ENCODE measurements at places on chromosomes 5 and 9. TPM values are rescaled to one million over a fixed set of nuclear protein-coding genes. Genes with fewer than 3 reads are reported as not detected.

GRCh38 chr9:99024959-99025358 lies 80.0 kb upstream of the TGFBR1 start:
- DNase-seq, result no peak

The TLX3 gene
- not detected for total RNA-seq

DNA sequence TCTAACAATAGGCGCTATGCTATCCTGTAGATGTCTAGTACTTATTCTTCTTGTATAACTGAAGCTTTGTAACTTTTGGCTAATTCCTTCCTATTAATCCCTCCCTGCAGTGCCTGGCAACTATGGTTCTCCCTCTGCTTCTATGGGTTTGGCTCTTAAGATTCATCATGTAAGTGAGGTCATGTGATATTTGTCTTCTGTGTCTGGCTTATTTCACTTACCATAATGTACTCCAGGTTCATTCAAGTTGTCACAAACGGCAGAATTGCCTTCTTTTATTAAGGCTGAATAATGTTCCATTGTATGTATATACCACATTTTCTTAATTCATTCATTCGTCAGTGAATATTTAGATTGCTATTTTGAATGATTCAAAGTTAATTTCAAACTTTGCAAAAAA lies 149.9 kb upstream of the GAS1 start:
- DNase-seq, result no peak

DNA sequence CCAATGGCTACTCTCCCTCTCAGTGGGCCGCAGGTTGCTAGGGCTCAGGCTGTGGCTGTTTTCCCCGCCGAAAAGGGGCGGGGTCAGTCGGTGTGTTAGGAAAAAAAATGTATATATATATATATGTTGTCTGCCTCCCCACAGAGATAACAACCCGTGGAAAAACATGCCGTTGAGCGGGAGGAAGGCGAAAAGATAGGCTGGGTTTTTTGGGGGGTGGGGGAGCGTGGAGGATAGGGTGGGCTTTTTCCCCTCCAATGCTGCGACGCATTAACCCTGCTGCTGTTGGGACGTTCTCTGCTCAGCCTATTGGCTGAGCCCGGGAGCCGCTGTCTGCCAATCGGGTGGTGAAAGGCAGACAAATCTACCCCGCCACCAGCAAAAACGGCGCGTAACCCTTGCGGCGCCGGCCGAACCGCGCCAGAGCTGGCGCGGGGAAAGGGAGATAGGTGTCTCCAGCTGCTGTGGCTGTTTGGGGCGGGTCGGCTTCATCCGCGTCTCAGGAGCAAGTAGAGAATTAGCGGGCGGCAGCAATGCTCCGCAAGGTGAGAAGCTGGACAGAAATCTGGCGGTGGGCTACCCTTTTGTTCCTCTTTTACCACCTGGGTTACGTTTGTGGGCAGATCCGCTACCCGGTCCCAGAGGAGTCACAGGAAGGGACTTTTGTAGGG lies at the start of gene PCDHGC4:
Gene PCDHGC4 (plus strand): TSS at position 390 of the 671 bp plus-strand sequence. CDS start 144 bp downstream, at position 534.
- no peak for DNase-seq

GRCh38 chr9:26157411-26157810 lies 479.2 kb upstream of the TUSC1 start:
- no peak for DNase-seq

DNA sequence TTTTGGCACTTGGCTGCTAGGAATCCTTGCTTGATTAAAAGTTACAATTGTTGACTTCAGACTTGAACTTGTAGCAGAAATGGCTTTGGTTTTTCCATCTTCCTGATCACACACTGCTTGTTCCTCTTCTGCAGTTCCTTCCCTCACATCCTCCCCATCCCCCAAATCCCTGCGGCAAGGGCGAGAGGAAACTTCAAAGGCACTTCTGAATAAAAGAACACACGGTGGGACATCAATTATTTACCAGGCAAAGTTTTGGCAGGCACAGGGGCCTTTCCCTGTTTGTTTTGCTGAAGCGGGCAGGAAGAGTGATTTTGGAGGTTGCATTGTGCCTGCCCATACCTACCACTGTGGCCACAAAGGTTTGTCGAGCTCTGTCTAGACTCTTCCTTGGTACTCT lies 260.9 kb downstream of the KIF4B start:
- DNase-seq, result no peak

The IL11RA gene
- total RNA-seq, result 31.3 TPM

DNA sequence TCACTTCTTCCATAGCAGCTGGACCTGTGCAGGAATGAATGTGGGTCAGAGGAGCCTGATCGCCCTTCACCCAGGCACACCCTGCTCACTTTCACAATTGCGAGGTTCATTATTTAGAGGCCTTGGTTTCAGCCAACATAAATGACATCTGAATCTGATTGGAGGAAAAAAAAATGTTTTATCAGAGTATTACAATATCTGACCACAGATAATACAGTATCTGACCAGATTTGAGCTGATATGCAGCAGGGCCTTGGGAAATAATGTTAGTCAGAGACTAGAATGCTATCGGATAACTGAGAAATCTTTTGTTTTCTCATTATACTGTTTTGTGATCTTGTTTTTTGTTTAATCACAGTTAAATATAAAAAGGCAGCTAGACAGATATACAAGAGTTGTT lies 7.7 kb downstream of the ICE1 start:
- DNase-seq, result no peak

The ATP6V1G1 gene
- 61.7 TPM for total RNA-seq

- DNase-seq, result no peak
Observed at GRCh38 chr5:88952996-88953643, 70.1 kb upstream of the MEF2C start.

- no peak for DNase-seq
Observed at GRCh38 chr5:91541696-91542095, 158.6 kb upstream of the ARRDC3 start.

DNA sequence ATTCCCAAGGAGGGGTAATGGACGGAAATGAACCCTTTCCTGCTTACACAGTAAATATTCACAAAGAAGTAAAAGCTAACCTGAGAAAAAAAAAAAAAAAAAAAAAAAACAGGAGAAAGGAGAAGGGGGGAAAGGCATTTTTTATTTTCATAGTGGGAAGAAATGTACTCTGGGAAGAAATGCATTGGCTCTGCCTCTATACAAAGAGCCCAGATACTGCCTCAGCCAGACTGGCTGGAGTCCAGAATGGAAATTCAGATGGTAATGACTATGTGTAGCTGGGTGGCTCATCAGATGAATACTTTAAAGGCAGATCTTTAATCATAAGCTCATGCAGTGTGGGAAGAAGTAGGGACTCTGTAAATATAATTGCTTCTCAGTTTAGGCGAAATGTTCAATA lies 124.9 kb upstream of the ZNF608 start:
- no peak for DNase-seq

GRCh38 chr9:93097511-93098201 lies 1.6 kb downstream of the CARD19 start:
- DNase-seq, result peak; percentile 62
